ENCODE measurements at places on chromosomes 13 and 19. TPM values are rescaled to one million over a fixed set of nuclear protein-coding genes. Genes with fewer than 3 reads are reported as not detected.
A peak's percentile ranks its signal among the peaks of the same experiment; 100 is the strongest.

DNA sequence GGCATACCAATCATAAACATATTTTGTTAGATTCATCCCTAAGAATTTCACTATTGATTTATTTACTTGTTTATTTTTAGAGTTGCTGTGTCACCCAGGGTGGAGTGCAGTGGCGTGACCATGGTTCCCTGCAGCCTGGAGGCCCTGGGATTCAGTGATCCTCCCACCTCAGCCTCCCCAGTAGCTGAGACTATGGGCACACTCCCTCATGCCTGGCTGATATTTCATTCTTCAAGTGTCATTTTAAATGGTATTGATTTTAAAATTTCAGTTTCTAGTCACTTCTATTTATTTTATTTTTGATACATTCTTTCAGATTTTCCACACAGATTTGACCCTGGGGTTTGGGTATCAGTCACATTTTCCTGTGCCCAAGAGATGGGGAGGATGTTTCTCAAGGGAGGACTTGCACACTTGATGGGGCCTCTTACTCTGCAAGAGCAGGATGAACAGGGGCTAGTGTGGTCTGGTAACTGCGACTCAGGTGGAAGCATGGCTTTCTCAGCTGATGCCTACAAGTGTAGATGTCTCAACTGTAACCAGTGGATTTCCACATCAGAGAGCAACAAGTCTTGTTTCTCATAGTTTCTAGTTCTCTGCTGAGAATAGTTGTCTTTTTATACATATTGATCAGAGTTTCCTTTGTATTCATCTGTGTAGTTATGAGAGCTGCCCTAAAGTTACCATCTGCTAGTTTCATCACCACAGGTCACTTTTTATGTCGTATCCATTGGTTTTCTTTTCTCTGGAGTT is 40.2 kb downstream of the CCNE1 start:
- no peak overlapping the region for H3K4me3 ChIP-seq
- no peaks in the 10 kb centered on the region for H3K4me1 ChIP-seq
- no peaks in the 10 kb centered on the region for H3K36me3 ChIP-seq
- peaks cover 11% of the 10 kb centered on the region for H3K27me3 ChIP-seq
- no peak for DNase-seq

GRCh38 chr13:40190641-40191100 is 475.8 kb downstream of the FOXO1 start:
- peaks cover 76% of the 10 kb centered on the region for H3K4me1 ChIP-seq
- no peak for DNase-seq
- H3K4me3 ChIP-seq, result no peak overlapping the region
- peak overlapping the region; percentile 71 for H3K27ac ChIP-seq

Gene NLRP4
- total RNA-seq, result not detected

DNA sequence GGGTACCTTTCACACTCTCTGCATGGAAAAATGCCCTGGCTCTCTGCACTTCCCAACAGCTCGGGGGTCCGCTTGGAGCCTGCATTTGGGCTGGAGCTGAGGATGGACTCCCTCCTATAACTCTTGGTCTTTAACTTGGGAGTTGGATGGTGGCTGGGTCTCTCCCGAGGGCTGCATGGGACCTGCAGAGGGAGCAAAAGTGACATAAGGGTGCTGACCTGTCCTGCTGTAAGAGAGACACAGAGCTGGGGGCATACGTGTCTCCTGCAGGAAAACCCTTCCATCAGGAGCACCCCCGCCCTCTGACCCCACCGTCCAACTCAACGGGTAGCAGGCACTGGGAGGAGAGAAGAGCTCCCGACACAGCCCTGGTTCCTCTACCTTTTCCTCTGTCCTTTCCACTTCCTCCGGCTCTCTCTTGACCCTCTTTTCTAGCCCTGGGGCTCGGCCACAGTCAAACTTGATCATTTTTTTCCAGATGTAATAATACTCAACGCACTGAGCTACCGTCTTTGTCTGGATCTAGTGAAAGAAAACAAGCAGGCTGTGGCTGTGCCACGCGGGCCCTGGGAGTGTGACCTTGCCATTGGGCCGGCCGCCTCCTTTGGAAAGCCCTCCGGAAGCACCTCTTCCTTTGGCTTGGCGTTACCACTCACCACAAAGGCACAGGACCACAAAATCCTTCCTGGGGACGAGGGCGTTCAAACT is 6.8 kb upstream of the NAPA start:
- H3K27ac ChIP-seq, result no peak overlapping the region
- H3K36me3 ChIP-seq, result no peaks in the 10 kb centered on the region
- no peak for DNase-seq
- H3K4me1 ChIP-seq, result peaks cover 6% of the 10 kb centered on the region
- H3K4me3 ChIP-seq, result no peak overlapping the region
- no peaks in the 10 kb centered on the region for H3K27me3 ChIP-seq

GRCh38 chr13:82458169-82458568 is 1424.1 kb downstream of the SLITRK1 start:
- DNase-seq, result no peak
- no peaks in the 10 kb centered on the region for H3K27me3 ChIP-seq
- H3K4me1 ChIP-seq, result no peaks in the 10 kb centered on the region
- no peak overlapping the region for H3K4me3 ChIP-seq
- H3K27ac ChIP-seq, result no peak overlapping the region

- H3K4me3 ChIP-seq, result no peak overlapping the region
- no peaks in the 10 kb centered on the region for H3K27me3 ChIP-seq
- H3K27ac ChIP-seq, result no peak overlapping the region
- DNase-seq, result no peak
These were observed 1.1 kb downstream of the NLRP13 start for GRCh38 chr19:55930996-55931515.

DNA sequence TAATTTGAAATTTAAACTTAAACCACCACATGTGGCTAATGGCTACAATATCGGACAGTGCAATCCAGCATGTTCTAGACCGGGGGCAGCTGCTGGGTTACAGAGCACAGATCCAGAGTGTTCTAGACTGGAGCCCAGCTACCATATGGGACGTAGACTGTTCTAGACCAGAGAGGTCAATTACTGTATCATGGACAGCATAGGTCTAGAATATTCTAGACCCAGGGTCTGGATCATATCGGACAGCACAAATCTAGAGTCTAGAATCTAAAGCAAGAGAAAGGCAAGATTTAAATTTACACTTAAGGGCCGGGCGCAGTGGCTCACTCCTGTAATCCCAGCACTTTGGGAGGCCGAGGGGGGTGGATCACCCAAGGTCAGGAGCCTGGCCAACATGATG is 37.9 kb downstream of the CELF5 start:
- no peaks in the 10 kb centered on the region for H3K27me3 ChIP-seq
- H3K4me1 ChIP-seq, result no peaks in the 10 kb centered on the region
- no peak for DNase-seq
- no peak overlapping the region for H3K4me3 ChIP-seq
- H3K27ac ChIP-seq, result no peak overlapping the region

DNA sequence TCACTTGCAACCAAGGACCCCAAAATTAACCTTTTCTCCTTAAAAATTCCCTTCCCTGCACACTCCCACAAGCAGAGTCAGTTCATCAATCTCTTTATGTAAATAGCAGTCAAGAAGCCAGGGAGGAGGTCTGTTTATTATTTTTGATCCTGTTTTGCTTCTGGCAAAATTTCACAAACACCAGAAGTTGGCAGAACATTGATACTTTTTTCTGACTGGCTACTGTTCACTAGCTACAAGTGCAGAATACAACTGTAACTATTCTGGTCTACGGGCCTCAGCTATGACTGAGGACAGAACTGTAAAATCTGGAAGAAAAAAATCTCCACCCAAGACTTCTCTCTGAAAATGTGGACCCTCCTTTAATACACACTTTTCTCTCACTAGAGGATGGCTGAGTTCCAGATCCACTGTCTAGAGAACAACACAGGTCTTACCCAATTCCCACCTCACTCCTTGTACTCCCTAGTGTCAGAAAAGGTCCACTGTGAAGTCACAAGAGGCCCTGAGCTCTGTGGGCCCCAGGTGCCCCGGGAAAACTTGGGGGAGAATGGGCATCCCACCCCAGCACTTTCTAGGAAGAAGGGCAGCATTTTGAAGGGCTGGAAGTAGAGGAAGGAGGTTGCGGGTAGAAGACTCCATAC is 14.5 kb downstream of the STARD13 start:
- H3K4me1 ChIP-seq, result peaks cover 68% of the 10 kb centered on the region
- no peak for DNase-seq
- H3K27ac ChIP-seq, result peak overlapping the region; percentile 73
- no peak overlapping the region for H3K4me3 ChIP-seq
- H3K27me3 ChIP-seq, result no peaks in the 10 kb centered on the region
